ENCODE measurements at places on chromosomes 1 and 21. TPM values are rescaled to one million over a fixed set of nuclear protein-coding genes. Genes with fewer than 3 reads are reported as not detected.

Gene IGSF3
- total RNA-seq, result 15.7 TPM

DNA sequence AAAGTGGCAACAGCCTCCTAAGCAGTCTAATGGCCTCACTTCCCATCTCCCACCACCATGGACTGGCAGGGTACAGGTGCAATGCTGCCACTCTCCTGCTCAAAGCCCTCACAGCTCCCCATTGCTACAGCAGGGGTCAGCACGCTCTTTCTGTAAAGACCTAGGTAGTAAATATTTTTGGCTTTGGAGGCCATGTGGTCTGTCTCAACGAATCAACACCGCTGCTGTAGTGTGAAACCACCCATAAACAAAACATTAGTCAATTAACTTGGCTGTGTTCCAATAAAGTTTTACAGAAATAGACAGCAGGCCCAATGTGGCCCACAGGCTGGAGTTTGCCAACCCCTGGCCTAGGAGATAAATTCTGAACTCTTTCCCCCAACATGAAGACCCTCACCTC is 44.6 kb upstream of the TMEM125 start:
- no peaks in the 10 kb centered on the region for H3K27me3 ChIP-seq
- H3K27ac ChIP-seq, result no peak overlapping the region
- H3K4me3 ChIP-seq, result no peak overlapping the region
- no peaks in the 10 kb centered on the region for H3K36me3 ChIP-seq
- no peak for DNase-seq
- no peaks in the 10 kb centered on the region for H3K4me1 ChIP-seq

DNA sequence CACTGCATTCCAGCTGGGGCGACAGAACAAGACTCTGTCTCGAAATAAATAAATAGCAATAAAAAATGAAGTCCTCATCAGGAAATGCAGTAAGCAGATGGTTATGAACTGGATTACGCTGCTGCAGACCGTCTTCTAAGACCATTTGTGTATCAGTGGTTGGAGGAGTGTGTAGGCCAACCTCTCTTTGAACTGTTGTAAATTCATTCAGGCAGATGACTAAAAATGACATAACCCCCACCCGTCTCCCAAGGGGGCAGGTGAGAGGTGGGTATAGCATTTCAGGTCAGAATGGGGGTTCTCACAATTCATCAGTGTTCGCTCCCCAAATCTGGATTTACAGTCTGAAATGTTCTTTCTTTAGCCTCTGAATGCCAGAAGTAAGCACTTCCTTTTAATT is 177.3 kb downstream of the KIF26B start:
- no peaks in the 10 kb centered on the region for H3K27me3 ChIP-seq
- H3K4me3 ChIP-seq, result no peak overlapping the region
- no peaks in the 10 kb centered on the region for H3K36me3 ChIP-seq
- no peak for DNase-seq
- no peak overlapping the region for H3K27ac ChIP-seq
- no peaks in the 10 kb centered on the region for H3K4me1 ChIP-seq

DNA sequence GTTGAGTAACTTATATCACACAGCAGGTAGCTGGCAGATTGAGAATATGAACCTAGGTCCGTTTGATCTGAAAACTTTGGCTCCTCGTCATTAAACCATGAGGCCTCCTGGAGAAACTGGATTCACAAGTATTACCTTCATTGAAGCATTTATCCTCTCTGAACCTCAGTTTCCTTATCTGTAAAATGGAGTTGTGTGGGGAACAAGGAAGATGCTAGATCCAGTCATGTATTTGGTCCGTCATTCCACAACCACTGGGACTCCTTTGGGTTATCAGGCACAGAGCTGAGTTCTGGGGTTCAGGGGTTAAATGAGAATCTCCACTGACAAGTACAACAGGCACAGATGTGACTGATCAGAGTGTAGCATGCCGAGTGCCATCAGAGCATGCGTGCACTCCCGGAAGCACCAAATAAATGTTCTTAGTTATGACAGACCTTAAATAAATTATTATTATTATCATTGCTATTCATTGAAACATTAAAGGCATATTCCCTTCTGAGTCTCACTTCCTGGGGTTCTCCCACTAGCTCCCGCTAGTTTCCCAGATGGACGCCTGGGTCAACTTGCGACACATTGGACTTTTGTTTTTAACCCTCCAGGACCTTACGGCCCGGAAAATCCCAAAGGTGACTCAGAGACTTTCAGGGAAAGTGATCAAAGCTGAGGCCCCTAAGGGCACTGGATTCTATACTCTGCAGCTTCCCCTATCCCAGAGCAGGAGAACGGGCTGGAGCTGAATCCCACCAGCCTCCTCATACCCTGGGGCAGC is 130.6 kb downstream of the PLPP3 start:
- H3K27ac ChIP-seq, result no peak overlapping the region
- H3K4me3 ChIP-seq, result no peak overlapping the region
- no peaks in the 10 kb centered on the region for H3K4me1 ChIP-seq
- no peaks in the 10 kb centered on the region for H3K27me3 ChIP-seq
- DNase-seq, result no peak
- no peaks in the 10 kb centered on the region for H3K36me3 ChIP-seq

Gene FOXD2
- total RNA-seq, result not detected

- no peak overlapping the region for H3K4me3 ChIP-seq
- DNase-seq, result no peak
- H3K27me3 ChIP-seq, result no peaks in the 10 kb centered on the region
- no peak overlapping the region for H3K27ac ChIP-seq
- no peaks in the 10 kb centered on the region for H3K36me3 ChIP-seq
Measured at GRCh38 chr1:31410871-31411270, 2.1 kb upstream of the SERINC2 start.

Gene SLC44A5
- 0.70 TPM for total RNA-seq

Gene TDRD5
- 0.40 TPM for total RNA-seq

DNA sequence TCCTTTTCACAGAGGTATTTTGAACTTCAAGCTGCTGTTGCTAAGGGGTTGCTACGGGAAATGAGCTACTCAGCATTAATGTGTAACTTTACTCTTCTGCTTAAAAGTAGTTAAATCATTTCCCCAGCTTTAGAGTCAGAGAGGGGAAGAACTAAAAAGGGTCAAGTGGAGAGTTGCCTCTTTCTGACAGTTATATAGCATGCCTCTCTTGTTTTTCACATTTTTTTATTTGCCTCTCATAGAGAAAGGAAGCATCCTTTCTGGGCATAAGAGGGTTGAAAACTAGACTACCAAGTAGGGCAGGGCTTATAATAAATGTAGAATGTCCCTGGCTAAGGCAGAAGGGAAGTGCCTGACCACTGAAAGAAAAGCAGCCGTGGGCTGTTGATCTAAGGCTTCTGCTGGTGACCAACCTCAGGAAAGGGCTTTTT is 10.1 kb upstream of the ELAVL4 start:
- no peak overlapping the region for H3K27ac ChIP-seq
- no peaks in the 10 kb centered on the region for H3K36me3 ChIP-seq
- H3K27me3 ChIP-seq, result no peaks in the 10 kb centered on the region
- H3K4me1 ChIP-seq, result no peaks in the 10 kb centered on the region

- H3K36me3 ChIP-seq, result no peaks in the 10 kb centered on the region
- H3K27me3 ChIP-seq, result no peaks in the 10 kb centered on the region
- H3K4me3 ChIP-seq, result no peak overlapping the region
- no peak overlapping the region for H3K27ac ChIP-seq
Measured at GRCh38 chr1:111731956-111732355, 7.2 kb downstream of the INKA2 start.

Gene POU3F1
- not detected for total RNA-seq

Gene LRRC3
- total RNA-seq, result 1.7 TPM

Gene FAM163A
- total RNA-seq, result 1.2 TPM

DNA sequence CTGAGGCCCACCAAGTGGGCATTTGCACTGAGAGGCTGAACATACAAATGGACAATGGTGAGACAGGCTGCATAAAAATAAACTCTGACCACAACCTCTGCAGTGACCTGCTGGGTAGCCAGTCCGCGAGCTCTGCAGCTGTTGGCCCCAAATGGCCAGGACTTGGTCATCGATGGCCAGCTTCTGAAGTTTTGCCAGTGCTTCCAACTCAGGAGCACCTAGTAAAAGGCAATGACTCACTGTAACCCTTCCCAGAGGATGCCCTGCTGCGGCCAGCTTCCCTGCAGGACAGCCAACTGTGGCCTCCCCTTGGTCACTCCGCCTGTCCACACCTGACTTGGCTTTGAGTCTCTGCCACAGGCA is 185.4 kb downstream of the DYRK1A start:
- H3K36me3 ChIP-seq, result no peaks in the 10 kb centered on the region
- peak; percentile 21 for DNase-seq
- H3K27me3 ChIP-seq, result no peaks in the 10 kb centered on the region
- no peak overlapping the region for H3K27ac ChIP-seq

DNA sequence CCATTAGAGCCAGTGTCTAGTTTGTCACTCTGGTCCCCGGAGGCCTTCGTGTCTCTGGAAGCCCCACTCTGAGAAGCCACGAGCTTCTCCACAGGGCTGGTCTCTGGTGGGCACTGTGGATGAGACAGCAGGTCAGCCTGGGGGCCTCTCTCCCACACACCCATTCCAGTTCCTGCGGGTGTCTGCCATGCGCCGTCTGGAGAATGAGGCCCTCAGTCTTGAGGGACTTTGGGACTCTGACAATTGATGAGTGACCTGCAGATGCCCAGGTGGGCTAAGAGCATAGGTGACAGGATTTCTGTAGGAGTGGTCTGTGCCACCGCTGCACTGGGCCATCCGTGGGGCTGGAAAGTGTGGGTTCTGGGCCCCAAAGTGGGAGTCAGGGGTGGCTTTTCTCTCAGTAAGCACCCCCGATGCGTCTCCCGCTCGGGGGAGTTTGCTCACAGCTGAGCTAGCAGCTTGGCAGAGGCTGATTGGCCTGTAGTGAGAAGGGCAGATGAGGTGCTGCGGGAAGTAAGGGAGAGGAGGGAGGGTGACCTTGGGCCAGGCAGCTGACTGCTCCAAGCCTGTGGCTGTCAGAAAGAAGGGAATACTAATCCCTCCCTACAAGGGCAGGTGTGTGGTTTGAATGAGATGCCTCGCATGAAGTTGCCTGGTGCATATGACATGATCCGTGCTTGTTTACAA is 26.4 kb downstream of the LHX4 start:
- H3K4me1 ChIP-seq, result no peaks in the 10 kb centered on the region
- no peak overlapping the region for H3K4me3 ChIP-seq
- DNase-seq, result no peak
- H3K27me3 ChIP-seq, result no peaks in the 10 kb centered on the region
- no peak overlapping the region for H3K27ac ChIP-seq
- H3K36me3 ChIP-seq, result no peaks in the 10 kb centered on the region

- H3K27me3 ChIP-seq, result no peaks in the 10 kb centered on the region
- no peak overlapping the region for H3K27ac ChIP-seq
- DNase-seq, result no peak
- H3K36me3 ChIP-seq, result no peaks in the 10 kb centered on the region
- no peak overlapping the region for H3K4me3 ChIP-seq
Measured at GRCh38 chr1:2353551-2354438, 37.6 kb downstream of the MORN1 start.

DNA sequence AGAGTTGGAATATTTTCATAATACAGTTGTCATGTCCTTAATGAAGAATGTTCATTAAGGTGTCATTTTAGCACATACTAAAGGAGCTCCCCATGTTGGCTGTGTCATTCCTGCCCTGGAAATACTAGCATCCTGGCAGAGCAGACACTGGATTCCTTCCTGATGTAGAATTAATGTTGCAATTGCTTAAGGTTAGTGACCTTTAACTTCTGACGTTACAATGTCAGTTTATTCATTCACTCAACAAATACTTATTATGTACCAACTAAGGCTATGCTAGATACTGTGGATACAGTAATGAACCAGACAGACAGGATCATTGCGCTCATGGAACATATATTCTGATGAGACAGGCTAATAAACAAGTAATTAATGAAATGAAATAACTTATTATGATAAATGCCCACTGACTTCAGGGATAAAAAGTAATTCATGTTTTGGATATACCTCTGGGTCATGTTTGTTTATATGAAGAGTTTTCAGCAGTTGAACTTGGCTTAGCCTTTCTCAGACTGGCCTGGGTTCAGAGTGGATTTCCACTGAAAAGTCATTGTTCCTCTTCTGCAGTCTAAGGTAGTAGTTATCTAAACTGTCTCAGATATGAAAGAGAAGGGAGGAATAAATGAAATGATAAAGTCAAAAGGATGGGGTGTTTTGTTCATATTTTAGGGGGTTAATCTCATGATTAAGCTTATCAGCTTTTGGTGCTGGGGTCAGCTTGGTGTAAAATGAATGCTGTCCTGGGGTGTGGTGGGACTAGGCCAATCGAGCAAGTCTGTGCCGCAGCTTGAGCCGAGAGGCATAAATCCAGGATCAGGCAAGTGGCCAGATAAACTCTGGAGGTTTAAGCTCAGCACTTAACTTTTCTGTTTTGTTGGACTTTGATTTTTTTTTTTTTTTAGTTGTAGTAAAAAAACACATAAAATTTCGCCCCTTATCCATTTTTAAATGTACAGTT is 43.3 kb upstream of the KCNQ4 start:
- H3K4me1 ChIP-seq, result no peaks in the 10 kb centered on the region
- H3K27me3 ChIP-seq, result no peaks in the 10 kb centered on the region
- H3K27ac ChIP-seq, result no peak overlapping the region
- no peak overlapping the region for H3K4me3 ChIP-seq

Gene CRYAA
- total RNA-seq, result not detected

- no peaks in the 10 kb centered on the region for H3K27me3 ChIP-seq
- DNase-seq, result no peak
- no peaks in the 10 kb centered on the region for H3K4me1 ChIP-seq
- no peaks in the 10 kb centered on the region for H3K36me3 ChIP-seq
- H3K27ac ChIP-seq, result no peak overlapping the region
Measured at GRCh38 chr1:98766255-98766654, 104.7 kb downstream of the SNX7 start.

- H3K4me3 ChIP-seq, result no peak overlapping the region
- no peaks in the 10 kb centered on the region for H3K27me3 ChIP-seq
- H3K4me1 ChIP-seq, result no peaks in the 10 kb centered on the region
Measured at GRCh38 chr1:65176591-65176990, 28.6 kb downstream of the AK4 start.

DNA sequence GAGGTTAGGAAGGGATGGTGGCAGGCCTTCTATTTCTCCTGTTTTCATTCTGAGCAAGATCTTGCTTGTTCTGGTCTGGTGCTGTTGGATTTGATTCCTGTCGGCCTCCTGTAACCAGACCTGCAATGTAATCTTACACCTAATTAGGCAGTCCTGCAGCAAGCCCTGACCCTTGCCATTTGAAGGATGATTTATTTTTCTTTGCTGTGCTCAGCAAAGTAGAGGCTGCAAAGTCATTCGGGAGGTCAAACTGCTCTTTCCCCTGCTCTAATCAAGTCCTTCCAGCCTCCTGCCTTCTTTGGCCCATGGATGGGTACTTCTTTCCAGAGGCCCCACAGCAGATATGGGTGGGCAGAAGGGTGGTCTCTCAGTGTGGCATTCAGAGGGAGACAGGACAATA is 417.7 kb upstream of the USP24 start:
- no peak overlapping the region for H3K27ac ChIP-seq
- H3K27me3 ChIP-seq, result no peaks in the 10 kb centered on the region
- no peak overlapping the region for H3K4me3 ChIP-seq
- no peaks in the 10 kb centered on the region for H3K36me3 ChIP-seq

DNA sequence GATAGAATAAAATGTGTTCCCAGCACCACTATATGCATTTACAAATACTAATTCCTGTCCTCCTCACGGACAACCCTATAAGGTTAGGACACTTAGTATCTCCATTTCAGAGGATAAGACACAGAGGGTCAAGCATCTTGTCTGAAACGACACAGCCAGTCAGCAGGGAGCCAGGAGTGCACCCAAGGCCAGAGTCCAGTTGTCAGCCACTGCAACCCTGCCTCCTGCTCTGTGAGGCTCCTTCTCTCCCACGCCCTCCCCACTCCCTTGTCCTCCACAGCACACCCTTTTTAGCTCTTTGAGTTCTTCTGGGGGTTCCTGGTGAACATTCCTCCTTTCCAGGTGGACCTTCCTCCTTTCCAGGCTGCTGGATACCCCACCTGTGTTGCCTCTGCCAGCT is 119.0 kb upstream of the TNR start:
- H3K4me1 ChIP-seq, result no peaks in the 10 kb centered on the region
- H3K36me3 ChIP-seq, result no peaks in the 10 kb centered on the region
- no peak for DNase-seq
- H3K27me3 ChIP-seq, result no peaks in the 10 kb centered on the region
